ENCODE measurements at places on chromosomes 16 and 17. TPM values are rescaled to one million over a fixed set of nuclear protein-coding genes. Genes with fewer than 3 reads are reported as not detected.

Gene MMP28
- 1.4 TPM for total RNA-seq

Gene HNF1B
- not detected for total RNA-seq

Gene HLF
- total RNA-seq: 0.09 TPM

Gene MPV17L
- 0.47 TPM for total RNA-seq

Gene TMEM107
- 18.9 TPM for total RNA-seq

Gene SDK2
- under 0.01 TPM for total RNA-seq

Gene SSTR5
- not detected for total RNA-seq

Gene KRTAP4-6
- total RNA-seq: not detected

Gene FOXF1
- 7.1 TPM for total RNA-seq

Gene DDX5
- 296 TPM for total RNA-seq

Gene USH1G
- total RNA-seq: under 0.01 TPM

Gene HSF5
- not detected for total RNA-seq

Gene MYCBPAP
- 2.6 TPM for total RNA-seq

Gene PMM2
- 18.5 TPM for total RNA-seq

Gene TBC1D3G
- not detected for total RNA-seq

Gene KRT39
- total RNA-seq: 0.17 TPM

Gene ADAMTS18
- under 0.01 TPM for total RNA-seq

Gene CD300H
- not detected for total RNA-seq

Gene SLC47A1
- not detected for total RNA-seq

Gene CD300C
- not detected for total RNA-seq

Gene WNT9B
- not detected for total RNA-seq

Gene CACNG1
- total RNA-seq: not detected

Gene TPSG1
- total RNA-seq: not detected

Gene ZNF469
- 3.3 TPM for total RNA-seq

Gene BAHCC1
- 5.1 TPM for total RNA-seq

Gene TPSD1
- not detected for total RNA-seq

Gene TBC1D16
- 51.4 TPM for total RNA-seq

Gene ABHD15
- 8.2 TPM for total RNA-seq

Gene C17orf100
- total RNA-seq: 0.32 TPM

Gene ANKRD40CL
- not detected for total RNA-seq

Gene DNAH9
- not detected for total RNA-seq

Gene C1QL1
- total RNA-seq: 0.32 TPM

Gene TIMP2
- 124 TPM for total RNA-seq

Gene RBFOX1
- not detected for total RNA-seq

Gene TNFRSF17
- not detected for total RNA-seq

Gene CACNB1
- total RNA-seq: 7.1 TPM

Gene HEATR9
- not detected for total RNA-seq

Gene SLC22A31
- not detected for total RNA-seq

Gene RBBP6
- total RNA-seq: 11.0 TPM

Gene IRF8
- total RNA-seq: not detected

Gene NOS2
- not detected for total RNA-seq

Gene IRX5
- 0.09 TPM for total RNA-seq

Gene SLC12A3
- total RNA-seq: not detected

Gene ITGAD
- total RNA-seq: not detected

Gene MOSMO
- 8.0 TPM for total RNA-seq

Gene PRDM7
- not detected for total RNA-seq

Data from bronchial smooth muscle cell (primary cell).